Common myeloid progenitor, CD34-positive (primary cell): ENCODE measurements at places on chromosomes 7 and 10.
A peak's percentile ranks its signal among the peaks of the same experiment; 100 is the strongest.

DNA sequence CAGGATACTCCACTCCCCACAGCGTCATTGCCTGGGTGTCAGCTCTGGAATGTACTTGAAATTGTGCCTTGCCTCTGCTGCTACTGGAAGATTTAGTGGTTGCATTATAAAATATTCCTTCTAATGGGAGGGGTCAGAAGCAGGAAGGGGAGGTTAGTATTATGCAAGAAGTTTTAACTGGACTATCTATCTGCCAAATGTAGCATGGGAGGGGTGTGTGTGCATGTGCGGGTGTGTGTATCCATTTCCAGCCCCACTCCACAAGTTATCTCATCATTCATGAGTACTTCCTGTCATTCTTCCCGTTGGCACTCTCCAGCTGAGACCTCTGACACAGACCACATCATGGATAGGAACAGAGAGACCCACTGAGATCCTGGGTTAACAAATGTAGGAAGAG is 13.4 kb downstream of the MBL2 start:
- peak; percentile 22 for DNase-seq

DNA sequence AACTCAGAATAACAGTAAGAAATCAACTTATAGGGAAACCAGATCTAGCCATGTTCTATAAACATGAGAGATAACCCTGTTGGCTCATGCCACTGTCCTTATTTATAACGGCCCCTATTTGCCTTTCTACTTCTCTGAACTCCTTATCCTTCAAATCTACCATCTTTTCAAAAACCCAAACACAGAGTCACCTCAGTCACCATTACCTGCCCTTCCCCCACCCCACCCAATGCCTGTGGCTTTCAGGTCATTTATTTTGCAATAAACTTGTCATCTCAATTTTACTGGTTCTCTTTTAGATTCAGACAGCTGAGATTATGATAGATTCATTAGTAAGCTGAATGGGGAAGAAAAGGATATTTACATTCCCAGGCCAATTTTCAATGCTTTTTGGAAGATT is 53.6 kb downstream of the KMT2C start:
- peak; percentile 37 for DNase-seq

DNA sequence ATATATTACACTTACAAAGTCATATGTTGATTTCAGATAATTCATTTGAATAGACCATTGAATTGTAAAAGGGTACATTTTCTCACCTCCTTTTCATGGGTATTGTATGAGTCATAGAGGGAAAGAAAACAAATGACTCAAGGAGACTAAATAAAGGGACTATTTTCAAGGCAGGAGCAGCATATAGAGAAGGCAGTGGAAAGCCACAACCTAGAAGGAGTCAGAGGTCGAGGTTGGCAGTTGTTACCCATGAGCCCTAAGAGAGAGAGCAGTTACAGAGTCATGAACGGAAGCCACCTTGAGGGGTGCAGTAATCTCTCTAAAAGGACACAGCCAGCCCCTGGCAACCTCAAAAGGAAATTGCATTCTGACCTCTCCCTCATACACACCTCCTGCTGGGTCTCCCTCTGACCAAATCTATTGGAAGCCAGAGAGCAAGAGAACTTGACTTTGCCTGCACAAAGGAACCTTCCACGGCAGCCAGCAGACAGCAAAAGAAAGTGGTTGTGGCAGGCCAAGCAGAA is 137.9 kb downstream of the GRM8 start:
- no peak for DNase-seq

DNA sequence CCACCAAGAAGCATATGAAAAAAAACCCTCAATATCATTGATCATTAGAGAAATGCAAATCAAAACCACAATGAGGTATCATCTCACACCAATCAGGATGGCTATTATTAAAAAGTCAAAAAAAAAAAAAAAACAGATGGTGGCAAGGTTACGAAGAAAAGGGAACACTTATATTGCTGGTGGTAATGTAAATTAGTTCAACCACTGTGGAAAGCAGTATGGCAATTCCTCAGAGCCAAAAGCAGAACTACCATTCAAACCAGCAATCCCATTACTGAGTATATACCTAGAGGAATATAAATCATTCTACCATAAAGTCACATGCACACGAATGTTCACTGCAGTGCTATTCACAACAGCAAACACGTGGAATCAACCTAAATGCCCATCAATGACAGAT is 46.0 kb downstream of the CNOT4 start:
- DNase-seq, result peak; percentile 37

- no peak for DNase-seq
Observed at GRCh38 chr7:90894122-90894521, 298.0 kb downstream of the CDK14 start.

GRCh38 chr7:4958477-4959301 is at the start of gene MMD2:
Gene MMD2 (minus strand): TSS chr7:4959187. CDS start chr7:4959017, 170 bp downstream.
- peak; percentile 38 for DNase-seq

- no peak for DNase-seq
Observed at GRCh38 chr7:114864278-114864677, 57.6 kb upstream of the MDFIC start.

GRCh38 chr7:27462575-27463270 is 200.0 kb downstream of the HIBADH start:
- DNase-seq, result no peak

GRCh38 chr7:14436878-14437277 is 447.4 kb upstream of the ETV1 start:
- DNase-seq, result no peak

GRCh38 chr10:5532618-5533097 is 7.9 kb downstream of the CALML3 start:
- no peak for DNase-seq

DNA sequence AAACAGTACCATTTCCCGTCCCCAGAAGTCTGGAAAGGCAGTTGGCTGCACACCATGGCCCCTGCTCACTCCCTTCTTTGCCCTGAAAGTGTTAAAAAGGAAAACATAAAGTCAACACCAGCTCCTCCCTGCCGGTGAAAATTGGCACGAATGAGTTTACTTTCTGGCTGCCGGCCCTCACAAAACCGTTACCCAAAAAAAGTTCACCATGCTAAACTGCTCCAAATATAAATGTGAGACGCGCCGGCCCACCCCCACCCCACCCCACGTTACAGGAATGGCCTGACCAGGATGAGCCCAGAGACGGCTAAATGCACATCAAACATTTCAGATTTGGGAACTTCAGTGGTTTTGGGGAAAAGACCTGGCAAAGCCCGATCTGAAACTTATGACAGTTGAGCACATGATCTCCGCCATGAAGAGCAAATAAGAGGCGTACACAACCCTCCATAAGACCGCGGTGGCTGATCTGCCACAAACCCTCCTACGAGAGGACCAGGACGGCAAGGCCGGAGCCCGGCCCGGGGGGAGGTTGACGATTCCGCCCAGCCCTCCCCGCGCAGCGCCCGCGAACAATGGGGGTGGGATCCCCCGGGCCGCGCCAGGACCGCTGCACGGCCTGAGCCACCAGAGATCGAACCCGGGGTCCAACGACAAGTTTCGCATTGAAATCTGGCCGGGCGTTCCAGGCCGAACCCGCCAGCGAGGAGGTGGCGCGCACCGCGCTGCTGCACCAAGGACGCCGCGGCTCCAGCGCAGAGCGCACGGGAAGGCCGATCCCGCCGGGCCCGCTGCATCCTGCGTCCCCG is 952 bp downstream of the DIP2C start:
- no peak for DNase-seq
